Activated naive CD8-positive, alpha-beta T cell treated with anti-CD3 and anti-CD28 coated beads for 36 hours (primary cell): ENCODE measurements at places on chromosomes 4 and X.

GRCh38 chr4:6416518-6417286, 55.7 kb downstream of the PPP2R2C start:
- DNase-seq, result no peak

DNA sequence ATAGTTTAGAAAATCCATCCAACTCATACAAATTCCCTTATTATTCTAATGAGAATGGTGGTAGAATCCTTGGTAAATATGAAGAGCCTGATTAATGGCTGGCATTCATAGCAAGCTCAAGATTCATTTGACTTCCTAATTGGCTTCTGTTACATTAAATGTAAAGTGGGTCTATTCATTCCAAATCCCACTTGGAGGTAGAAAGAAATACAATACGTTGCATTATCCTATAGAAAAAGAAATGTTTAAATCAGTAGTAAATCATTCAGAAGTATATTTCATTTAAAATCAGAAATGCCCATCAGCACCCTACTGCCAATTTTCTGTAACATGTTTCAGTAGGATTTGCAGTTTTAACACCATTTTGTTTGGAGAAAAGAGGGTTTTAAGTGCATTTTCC, 6.7 kb downstream of the ADGRG4 start:
- no peak for DNase-seq

GRCh38 chr4:107037199-107037584, 1.1 kb upstream of the DKK2 start:
- no peak for DNase-seq

DNA sequence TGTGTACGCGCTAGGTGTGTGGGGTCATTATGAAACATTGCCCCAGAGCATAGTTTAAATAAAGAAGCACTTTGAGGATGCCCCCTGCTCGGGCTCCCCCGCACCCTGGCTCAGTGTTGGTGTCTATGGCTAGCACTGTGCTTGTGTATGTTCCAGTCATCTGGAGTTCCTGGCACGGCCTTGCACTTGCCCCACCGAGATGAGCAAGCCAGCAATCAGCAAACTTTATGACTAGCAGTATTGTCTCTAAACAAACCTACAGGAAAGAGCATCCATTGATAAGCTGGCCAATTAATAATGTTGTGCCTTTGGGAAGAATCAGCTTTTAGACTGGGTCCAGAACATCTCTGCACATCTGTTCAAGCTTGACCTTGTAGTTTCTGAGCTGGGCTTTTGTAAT, 707 bp upstream of the SHROOM4 start:
- no peak for DNase-seq

DNA sequence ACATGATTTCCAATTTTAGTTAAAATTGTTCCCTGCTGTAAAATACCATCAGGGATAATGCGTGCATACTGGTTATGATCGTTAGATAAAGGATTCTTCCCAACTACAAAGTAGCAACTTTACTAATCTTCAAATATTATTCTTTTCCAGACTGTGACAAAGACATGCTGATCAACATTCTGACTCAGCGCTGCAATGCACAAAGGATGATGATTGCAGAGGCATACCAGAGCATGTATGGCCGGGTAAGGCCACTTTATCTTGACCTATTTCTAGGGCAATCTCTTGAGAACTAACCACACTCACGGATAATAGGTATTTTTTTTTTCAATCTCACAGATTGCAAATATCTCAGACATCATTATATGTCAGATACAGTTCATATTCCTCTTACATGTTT, 47.0 kb downstream of the ANXA10 start:
- no peak for DNase-seq

GRCh38 chrX:118207831-118208453, 91.3 kb upstream of the KLHL13 start:
- DNase-seq, result no peak

DNA sequence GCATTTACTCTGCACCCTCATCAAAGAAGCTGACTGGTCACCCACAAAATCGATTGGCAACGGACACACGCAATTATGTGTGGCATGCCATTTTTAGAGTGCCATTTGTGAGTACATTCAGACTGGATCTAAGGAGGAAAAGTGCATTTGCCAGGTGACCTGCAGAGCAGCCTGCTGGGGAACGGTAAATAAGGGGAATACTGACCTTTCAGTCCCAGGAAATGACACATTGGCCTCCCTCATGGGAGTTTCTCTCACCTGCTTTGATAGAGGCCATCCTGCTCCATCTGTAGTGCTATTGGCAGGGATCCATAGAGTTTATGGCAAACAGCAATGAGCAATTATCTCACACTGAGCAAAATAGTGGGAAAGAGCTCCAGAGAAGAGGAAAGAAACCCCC, 127.8 kb downstream of the DDX53 start:
- DNase-seq, result no peak

GRCh38 chr4:107725281-107725859, 5.3 kb upstream of the PAPSS1 start:
- DNase-seq, result no peak

DNA sequence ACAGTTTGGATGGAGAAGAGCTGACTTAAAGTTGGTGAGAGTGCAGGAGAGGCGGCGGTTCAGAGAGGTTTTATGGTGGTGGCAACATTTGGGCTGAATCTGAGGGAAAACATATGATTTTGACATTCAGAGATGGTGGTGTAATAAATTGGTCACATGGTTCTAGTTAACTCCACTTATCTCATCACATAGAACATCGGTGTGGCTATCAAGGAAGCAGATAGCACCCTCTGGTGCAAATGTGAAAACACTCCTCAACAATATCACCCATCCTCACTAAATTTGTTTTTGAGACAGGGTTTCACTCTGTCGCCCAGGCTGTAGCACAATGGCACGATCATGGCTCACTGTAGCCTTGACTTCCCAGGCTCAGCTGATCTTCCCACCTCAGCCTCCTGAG, 28.8 kb downstream of the SUPT20HL2 start:
- no peak for DNase-seq

- DNase-seq, result no peak
Measured at GRCh38 chrX:9911487-9911886, 55.7 kb upstream of the CLDN34 start.

- no peak for DNase-seq
Measured at GRCh38 chrX:149497626-149498025, 7.5 kb downstream of the IDS start.

DNA sequence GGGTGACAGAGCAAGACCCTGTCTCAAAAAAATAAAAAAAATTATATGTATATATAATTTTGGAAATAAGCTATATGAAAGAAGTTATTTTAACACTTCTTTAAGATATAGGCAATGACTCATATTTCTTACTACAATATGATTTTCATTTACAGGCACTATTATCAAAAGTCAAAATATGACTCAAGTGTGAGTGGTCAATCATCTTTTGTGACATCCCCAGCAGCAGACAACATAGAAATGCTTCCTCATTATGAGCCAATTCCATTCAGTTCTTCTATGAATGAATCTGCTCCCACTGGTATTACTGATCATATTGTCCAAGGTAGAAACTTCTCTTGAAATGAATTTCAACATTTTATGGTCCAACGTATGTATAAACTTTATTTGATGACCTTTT, 20.8 kb downstream of the OCIAD1 start:
- DNase-seq, result no peak

- no peak for DNase-seq
Measured at GRCh38 chr4:45668128-45668527, 455.7 kb downstream of the GABRG1 start.

DNA sequence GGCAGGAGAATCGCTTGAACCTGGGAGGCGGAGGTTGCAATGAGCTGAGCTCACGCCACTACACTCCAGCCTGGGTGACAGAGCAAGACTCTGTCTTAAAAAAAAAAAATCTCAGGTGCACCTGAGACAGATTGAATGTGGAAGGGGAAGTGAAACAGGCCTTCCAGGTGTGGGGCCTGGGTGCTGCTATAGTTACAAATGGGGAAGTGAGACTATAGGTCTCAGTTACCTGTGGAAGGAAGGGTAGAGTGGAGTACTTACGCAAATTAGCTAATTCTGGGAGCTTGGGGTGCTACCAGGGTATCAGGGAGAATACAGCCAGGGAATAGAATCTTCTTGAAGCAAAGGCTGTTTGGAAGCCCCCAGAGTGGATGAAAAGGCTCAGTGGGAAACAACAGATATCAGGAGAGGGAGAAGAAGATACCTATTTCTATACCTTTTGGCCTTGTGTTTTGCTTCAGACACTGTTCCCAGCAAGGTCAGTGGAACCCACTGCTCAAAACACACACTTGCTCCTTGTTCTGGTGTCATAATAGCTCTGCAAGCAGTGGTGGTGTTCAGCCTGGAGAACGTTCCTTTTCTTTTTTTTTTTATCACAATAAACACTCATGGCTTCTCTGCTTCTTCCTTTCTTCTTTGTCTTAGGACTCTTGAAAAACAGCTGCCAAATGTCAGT, 7.0 kb downstream of the CD38 start:
- DNase-seq, result no peak

DNA sequence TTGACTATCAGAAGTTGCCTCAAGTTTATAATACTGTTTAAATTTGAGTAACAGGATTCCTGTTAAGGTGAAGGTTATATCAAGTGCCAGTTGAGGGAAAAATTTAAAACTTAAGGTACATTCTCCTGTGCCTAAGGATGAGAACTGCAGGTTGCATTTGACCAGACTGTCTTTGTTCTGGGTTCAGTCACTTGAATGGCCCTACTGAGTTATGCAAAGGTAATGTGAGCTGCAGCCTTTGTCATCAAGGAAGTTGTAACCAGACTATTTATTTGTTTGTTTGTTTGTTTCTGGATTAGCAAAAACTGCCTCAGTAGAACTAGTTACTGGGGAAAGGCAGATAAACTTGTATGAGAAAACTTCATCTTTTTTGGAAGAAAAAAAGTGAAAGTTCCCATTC, 131.9 kb downstream of the ATOH1 start:
- DNase-seq, result no peak

GRCh38 chrX:136215559-136215958, 35.6 kb downstream of the MAP7D3 start:
- DNase-seq, result no peak

- no peak for DNase-seq
Measured at GRCh38 chrX:124348885-124349453, 2.6 kb downstream of the SH2D1A start.

DNA sequence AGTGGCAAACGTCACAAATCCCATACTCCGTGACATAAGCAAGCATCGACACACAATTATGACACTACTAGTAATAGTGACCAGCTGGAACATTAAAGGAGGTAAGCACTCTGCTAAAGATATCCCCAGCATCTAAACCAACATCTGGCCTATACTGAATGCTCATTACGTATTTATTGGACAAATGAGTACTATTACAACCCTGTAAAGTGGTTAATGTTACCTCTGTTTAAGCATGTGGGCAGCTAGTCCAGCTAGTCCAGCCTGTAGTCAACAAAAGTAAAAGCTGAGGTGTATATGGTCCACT, 419 bp upstream of the RPGR start:
- no peak for DNase-seq

DNA sequence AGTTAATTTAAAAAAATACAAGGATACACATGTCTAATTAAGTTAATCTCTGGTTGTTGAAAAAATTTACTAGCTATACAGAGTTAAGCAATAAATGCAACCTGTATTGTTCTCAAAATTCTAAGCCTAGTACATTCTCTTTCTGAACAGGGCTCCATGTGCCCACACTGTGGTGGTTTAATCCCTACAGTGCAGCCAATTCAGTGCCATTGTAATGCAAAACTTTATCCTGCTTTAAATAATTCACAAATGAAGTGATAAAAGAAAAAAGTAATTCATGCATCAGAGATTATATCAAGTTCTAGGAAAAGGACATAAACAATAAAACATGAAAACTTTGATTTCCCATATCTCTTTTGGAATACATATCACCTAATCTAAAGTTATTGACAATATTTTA, 1089.2 kb downstream of the C4orf33 start:
- DNase-seq, result no peak

DNA sequence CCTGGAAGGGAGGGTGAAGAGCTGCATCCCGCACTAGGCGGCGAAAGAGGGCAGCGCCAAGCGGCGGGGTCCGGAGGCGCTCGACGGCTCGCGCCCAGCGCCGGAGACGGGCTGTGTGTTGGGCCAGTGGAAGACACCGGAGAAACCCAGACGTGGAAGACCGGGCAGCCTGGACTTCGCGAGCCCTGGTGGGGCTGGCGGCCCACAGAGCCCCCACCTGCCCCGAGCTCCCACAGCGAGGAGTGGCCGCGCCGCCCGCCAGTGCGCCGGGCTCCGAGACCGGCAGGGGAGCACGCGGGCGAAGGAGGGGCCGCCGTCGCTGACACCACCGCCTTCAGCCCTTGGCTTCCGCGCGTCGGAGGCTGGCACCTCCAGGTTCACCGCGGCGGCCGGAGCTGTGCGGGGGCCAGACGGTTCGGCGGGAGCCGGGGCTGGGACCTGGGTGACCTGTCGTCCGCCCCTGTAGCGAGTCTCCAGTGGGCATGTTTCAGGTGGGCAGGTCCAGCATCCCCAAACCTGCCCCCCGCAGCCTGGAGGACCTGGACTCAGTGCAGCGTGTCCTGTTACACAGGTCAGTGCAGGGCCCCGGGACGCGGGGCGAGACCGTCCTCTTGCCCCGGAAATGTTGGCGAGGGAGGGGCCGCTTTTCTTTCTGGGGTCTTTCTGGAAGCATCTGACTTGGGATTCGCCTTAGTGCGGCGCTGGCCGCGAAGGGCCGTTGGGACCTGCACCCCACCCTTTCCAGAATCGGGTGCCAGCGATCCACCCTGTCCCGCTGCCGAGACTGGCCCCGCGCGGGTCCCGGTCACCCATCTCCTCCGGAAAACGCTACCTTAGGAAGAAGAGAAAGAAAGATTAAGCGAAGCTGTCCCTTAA, 9.6 kb upstream of the INTU start:
- peak; percentile 26 for DNase-seq
